ENCODE measurements at places on chromosomes 5 and 9.

GRCh38 chr9:82555431-82556051, 507.4 kb downstream of the RASEF start:
- no peak for DNase-seq

DNA sequence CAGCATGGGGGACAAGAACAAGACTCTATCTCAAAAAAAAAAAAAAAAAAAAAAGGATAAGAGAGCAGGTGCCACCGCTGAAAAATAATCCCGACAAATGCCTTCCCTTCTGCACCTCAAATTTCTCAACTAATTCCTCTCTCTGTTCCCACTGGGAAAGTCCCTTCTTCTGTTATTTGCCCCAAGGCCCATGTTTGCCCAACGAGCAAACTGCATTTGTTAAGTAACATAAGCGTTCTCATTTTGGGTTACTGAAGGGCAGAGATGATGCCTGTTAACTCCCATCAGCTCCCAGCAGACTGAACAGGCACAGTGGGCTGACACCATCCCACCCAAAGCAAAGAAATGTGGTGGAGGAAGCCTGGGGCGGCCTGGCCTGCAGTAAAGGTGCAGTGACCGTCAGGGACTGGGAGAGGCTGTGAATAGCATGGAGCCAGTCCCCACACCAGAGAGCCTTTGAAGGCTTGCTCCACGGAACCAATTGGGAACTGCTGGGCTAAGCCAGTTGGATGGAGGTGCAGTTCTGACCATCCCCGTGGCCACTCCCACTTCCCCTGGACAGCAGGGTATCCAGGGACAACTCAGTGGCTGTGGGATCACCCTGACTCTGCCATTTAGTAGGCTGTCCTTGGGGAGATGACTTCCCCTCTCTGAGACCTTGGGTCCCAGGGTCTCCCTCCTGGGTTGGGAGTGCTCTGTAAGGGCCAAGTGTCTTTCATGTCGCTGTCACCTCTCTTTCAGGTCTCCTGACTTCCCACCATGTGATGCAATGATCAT, 149.7 kb upstream of the IER5L start:
- DNase-seq = no peak

- DNase-seq = no peak
Observed at GRCh38 chr5:14718778-14719177, 54.3 kb downstream of the OTULIN start.

DNA sequence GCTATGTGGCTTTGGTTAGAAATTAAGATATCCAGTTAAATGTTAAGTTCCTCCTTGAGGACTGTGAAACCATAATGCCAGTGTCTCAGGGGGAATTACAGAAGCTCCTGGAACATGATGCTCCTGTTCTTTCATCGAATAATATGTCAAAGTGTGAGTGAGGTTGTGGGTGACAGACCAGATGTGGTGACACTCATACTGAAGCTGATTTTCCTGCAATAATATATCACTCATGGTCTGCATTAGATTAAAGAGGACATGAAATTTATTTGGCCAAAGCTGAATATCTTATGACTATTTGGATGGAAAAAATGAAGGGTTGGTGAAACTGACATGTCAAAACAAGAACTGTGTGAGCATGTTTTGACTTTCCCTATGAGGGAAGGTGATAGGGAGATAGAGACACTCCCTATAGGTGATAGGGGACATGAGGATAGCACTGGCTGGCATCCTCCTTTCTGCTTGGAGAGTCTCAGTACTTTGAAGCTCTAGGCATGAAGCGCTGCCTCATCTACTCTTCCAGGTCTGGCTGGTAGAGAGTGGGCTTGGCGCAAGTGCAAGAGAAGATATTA, 173.5 kb downstream of the ARHGEF28 start:
- DNase-seq = no peak

GRCh38 chr9:36928670-36929349, 105.3 kb downstream of the PAX5 start:
- peak; percentile 23 for DNase-seq

DNA sequence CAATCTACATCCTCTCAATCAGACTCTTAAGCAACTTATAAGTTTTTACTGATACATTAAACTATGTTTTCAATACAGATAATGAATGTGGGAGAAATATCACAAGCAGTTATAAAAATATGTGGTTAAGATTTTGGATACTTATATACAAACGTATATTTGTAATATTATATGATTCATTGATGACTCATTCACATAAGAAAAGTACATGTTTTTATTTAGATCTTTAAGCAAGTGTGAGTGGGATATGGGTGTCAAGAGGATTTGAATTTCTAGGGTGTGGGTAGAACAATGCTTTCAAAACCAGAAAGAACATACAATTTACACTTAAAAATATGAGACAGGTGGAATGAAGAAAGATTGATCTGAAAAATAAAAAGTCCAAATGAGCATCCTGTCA, 36.1 kb upstream of the ISL1 start:
- DNase-seq = no peak

DNA sequence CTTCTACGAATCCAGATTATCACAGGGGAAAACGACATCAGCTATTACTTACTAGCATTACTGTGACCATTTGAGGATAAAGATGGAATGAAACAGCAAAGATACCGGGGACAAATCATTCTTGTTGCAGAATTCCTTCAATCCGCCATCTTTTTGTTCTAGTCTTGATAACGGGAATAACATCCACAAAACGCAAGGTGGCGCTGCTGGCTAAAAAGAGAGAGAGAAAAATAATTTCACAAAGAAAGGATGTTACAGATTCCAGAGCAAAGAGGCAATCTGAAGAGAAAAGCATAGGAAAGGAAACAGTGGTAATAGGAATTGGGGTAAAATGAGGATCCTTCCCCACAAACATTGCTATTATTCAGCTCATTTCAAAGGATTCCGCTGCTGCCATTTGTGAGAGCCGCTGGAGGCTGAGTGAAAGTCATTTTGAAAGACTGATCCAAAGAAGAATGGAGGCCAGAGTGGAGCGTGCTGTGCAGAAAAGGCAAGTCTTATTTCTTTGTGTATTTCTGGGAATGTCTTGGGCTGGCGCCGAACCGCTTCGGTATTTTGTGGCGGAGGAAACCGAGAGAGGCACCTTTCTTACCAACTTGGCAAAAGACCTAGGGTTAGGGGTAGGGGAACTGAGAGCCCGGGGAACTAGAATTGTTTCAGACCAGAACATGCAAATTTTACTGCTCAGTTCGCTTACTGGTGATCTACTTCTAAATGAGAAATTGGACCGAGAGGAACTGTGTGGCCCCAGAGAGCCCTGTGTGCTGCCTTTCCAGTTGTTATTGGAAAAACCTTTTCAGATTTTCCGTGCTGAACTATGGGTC, at the start of gene PCDHB7:
Gene PCDHB7 (plus strand): TSS at position 264 of the 824 bp plus-strand sequence. CDS start 192 bp downstream, at position 456.
- peak; percentile 66 for DNase-seq

DNA sequence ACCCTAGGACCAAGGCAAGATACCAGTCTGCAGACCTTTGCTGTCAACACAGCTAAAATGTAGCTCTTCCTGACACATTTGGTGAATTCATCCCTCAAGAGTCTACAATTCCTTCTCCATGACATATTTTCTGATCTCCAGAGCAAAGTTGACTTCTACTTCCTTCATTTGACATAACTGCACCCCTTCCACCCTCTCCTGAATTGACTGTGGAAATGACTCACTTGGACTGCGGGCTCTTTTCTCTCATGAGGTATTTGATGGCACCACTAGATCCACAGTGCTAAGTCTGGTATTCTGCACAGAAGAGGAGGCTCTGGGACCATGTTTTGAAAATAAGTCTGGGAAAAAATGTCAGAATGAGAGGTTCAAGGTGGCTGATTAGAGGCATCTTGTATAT, 338.4 kb upstream of the TRPC7 start:
- no peak for DNase-seq

- no peak for DNase-seq
Observed at GRCh38 chr9:3628239-3628638, 102.4 kb upstream of the RFX3 start.

GRCh38 chr5:154267516-154267915, 77.0 kb downstream of the GALNT10 start:
- DNase-seq = no peak

- no peak for DNase-seq
Observed at GRCh38 chr5:23400951-23401350, 106.5 kb upstream of the PRDM9 start.

DNA sequence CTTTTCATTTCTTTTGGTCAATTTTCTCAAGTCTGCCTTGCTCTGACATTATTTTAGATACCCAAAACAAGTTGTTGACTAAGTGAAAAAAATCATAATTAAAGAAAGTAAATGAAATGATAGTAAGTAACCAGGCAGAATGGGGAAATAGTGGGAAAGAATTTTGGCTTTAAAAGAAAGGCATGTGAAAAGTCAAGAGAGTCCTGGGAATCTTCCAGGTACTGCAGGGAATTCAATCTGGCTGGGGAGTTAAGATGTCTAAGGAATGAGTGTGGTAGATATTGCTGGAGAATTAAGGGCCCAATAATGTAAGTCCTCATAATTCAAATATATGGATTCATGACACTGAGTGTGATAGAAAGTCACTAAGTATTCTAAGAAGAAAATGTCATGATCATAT, 123.1 kb upstream of the PAPPA start:
- DNase-seq = no peak

GRCh38 chr5:38866362-38867031, 20.7 kb downstream of the OSMR start:
- DNase-seq = no peak

DNA sequence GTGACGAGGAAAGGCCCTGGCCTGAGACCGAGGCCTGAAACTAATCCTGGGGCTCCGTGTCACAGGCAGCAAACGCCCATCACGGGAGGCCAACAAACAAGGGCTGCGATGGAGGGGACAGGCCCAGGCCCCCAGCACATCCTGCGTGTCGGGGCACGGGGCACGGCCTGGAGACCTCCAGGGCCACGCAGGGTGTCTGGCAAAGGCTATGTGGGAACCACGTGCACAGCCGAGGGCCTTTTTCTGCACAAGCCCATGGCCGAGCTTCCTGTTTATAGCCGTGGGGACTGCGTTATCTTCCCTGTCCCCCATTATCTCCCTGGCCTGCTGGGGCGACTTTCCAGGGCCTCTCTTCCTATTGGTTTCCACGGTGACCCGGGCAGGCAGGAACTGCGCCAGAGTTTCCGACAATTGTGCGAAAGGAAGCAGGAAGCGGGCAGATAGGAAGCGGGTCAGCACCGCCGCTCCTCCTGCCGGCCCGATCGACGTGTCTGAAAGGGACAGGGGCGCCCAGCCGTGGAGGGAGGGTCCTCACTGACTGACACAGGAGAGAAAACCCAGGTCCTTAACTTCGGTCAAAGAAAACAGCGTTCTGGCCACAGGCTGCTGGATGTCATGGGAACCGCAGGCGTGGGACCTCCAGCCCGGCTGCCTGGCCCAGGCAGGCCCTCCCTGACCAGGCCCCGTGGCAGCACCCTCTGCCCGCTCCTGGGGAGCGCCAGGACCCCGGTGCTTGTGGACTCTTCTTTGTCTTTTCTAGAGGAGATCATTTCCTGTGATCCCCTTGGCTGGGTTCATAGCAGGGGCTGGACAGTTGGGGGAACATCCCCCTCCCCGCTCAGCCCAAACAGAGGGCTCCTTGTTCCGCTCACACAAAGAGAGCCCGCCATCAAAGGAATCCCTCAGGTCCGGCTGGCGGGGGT, 29.1 kb upstream of the SEC16A start:
- no peak for DNase-seq

- peak; percentile 66 for DNase-seq
Observed at GRCh38 chr5:96344678-96345577, 88.1 kb downstream of the PCSK1 start.

DNA sequence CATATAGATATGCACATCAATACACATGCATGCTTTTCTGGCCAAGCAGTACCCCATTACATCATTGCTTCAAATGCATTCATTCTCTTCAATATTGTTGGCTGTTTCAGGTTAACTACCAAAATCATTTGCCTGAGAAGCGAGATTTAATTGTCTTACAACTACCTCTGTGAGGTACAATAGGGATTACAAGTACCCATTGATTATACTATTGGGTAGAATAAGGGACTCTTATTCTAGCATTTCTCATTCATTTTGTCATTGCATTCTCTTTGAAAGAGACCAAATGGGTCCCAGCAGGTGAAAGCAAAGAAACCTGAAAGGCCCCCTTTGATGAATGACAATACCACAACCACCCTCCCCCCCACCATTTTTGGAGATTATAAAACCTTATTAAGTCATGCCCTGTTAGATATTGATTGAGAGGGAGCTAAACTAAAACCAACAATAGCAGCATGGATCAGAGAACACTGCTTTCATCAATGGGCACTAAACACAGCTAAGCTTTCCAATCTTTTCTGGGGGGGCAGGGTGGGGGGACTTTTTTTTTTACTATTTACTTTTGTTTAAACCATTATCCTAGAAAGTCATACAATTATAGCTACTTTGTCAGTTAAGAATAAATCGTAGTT, 375.0 kb upstream of the CCNH start:
- peak; percentile 6 for DNase-seq

- DNase-seq = no peak
Observed at GRCh38 chr5:179464631-179465030, 85.7 kb upstream of the RUFY1 start.

GRCh38 chr5:127235136-127235535, 55.5 kb upstream of the MEGF10 start:
- DNase-seq = no peak

DNA sequence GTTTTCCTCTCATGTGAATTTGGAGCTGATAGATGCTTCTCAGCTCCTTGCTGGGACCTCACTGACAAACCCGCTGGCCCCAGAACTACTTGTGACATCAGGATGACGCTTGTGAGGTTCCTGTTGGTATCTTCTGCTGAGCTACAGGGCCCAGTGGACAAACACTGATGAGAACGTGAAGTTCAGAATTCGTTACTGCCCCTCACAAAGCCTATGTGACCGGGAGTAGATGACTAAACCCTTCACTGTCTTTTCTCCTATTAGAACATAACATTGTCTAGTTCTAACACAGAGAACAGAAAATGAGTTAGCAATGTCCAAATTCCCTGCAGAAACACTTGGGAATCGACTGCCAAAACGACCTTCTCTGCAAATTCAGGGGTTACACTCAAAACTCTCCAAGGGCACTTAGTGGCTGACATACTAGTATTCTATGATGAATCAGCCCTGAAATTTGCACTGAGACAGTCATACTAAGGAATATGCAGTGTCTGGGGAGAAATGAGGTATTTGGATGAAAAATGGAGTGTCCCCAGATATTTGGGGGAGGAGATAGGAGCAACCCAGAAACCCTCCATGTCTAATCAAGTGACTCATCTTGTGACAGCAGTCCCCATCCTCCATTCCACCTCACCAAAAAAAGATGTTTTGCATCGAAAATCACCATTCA, 143.2 kb upstream of the TRIM32 start:
- DNase-seq = no peak

DNA sequence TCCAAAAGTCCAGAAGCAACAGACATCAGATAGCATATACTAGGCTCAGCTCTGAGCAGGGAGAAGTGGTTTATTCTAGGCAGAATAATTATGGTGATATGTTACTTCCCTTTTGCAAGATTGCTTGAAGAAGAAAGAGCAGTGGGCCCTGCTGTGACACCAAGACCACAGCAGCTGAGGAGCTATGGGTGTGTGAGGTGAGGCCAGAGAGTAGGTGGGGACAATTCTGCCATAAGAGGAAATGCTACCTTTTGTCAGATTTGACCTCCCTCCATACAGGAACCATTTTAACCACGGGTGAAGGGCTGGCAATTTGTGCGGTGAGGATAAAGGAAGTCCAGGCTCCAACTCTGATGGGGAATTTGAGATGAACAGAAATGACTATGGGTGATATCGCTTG, 51.3 kb downstream of the TNFSF15 start:
- no peak for DNase-seq

All from mesendoderm (in vitro differentiated cells).